Astrocyte of the spinal cord (primary cell): ENCODE measurements at places on chromosomes 12 and 14.

GRCh38 chr12:2897418-2897817, 6.7 kb downstream of the TULP3 start:
- no peak for DNase-seq

- DNase-seq: no peak
Observed at GRCh38 chr14:95855606-95856005, 21.0 kb upstream of the TUNAR start.

GRCh38 chr12:19002216-19002615, 127.3 kb upstream of the PLEKHA5 start:
- DNase-seq: no peak

- no peak for DNase-seq
Observed at GRCh38 chr12:57754411-57755193, at the start of gene MARCHF9. TSS of gene MARCHF9 (plus strand) at chr12:57755103. CDS start at chr12:57755529, 426 bp downstream.

GRCh38 chr14:85426068-85426935, 103.6 kb upstream of the FLRT2 start:
- DNase-seq: no peak

GRCh38 chr14:68284333-68284732, 464.8 kb downstream of the RAD51B start:
- no peak for DNase-seq

DNA sequence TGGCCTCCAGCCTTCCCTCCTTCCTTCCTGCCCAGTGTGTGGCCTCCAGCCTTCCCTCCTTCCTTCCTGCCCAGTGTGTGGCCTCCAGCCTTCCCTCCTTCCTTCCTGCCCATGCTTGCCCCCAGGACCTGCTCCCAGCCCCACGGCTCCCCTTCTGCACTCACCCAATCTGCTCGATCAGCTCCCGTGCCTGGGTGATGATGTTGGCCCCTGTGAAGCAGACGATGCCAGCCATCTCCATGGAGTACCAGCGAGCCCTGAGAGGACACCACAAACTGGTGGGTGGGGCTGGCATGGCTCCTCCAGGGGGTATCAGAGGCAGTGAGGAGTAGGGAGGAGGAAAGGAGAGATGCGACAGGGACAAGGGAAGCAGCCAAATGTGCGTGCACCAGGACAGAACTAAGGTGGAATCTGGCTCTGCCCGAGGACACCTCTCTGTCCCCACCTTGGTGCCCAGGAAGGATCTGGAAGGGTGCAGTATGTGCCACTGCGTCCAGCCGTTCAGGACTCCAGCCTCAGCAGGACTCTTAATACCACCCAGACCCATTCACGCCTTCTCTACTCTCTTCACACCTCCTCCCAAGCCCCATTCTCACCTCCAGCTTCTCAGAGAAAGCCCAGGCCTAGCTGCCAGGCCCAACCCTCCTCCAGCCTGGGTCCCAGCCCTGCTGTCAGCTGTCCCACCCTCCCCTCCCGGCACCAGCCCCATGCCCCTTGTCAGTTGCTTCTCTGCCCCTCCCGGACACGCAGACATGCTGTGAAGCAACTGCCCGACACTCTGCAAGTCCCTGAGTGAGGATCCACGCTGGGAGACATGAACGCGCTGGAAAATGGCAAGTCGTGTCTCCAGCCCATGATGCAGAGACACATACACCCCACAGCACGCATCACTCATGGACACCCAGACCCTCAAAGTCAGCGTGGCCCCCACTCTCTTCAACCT, 22.7 kb downstream of the POLE start:
- no peak for DNase-seq
